Upper lobe of left lung (tissue), 6 donors: ENCODE measurements at places on chromosomes 5 and 9. TPM values are rescaled to one million over a fixed set of nuclear protein-coding genes. Genes with fewer than 3 reads are reported as not detected.

The EGFLAM gene
- 2.2 TPM for total RNA-seq

The PLPP7 gene
- 2.5 TPM for total RNA-seq

The AGXT2 gene
- not detected for total RNA-seq

The VCAN gene
- total RNA-seq = 114 TPM

The CTSL gene
- total RNA-seq = 117 TPM

The ROR2 gene
- total RNA-seq = 5.2 TPM

The PCDHGA11 gene
- 5.9 TPM for total RNA-seq

The GAS1 gene
- 12.9 TPM for total RNA-seq

The TCOF1 gene
- total RNA-seq = 22.4 TPM

The RPS23 gene
- total RNA-seq = 1,248 TPM

The FGFR4 gene
- total RNA-seq = 14.8 TPM

GRCh38 chr5:140219068-140219991 is 44.3 kb downstream of the CYSTM1 start:
- peaks cover 71% of the 10 kb centered on the region for H3K4me1 ChIP-seq
- DNase-seq = peak; percentile 69
- H3K27ac ChIP-seq = peak overlapping the region; percentile 36
- no peaks in the 10 kb centered on the region for H3K27me3 ChIP-seq

DNA sequence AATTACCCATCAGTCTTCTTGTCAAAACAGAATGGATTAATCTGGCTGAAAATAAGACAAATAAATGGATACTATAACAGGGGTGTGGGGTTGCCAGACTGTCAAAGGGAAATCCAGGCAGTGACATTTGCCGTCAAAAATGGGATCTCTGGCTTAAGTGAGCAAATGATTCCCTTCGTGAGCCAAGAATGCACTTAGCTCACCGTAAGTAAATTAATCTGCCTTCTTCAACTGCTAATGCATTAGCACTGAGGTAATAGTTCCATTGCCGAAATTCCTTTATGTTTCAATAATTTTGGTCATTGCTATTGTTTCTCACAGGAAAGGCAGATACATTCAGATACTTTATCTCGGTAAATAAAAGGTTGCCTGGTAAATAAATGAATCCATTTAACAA is 377.8 kb downstream of the KIAA0825 start:
- no peak for DNase-seq
- H3K4me3 ChIP-seq = no peak overlapping the region
- H3K36me3 ChIP-seq = no peaks in the 10 kb centered on the region
- no peak overlapping the region for H3K27ac ChIP-seq
- H3K4me1 ChIP-seq = no peaks in the 10 kb centered on the region
- no peaks in the 10 kb centered on the region for H3K27me3 ChIP-seq

GRCh38 chr5:159430361-159431012 is 100.2 kb upstream of the IL12B start:
- no peaks in the 10 kb centered on the region for H3K27me3 ChIP-seq
- no peaks in the 10 kb centered on the region for H3K36me3 ChIP-seq
- no peak for DNase-seq

DNA sequence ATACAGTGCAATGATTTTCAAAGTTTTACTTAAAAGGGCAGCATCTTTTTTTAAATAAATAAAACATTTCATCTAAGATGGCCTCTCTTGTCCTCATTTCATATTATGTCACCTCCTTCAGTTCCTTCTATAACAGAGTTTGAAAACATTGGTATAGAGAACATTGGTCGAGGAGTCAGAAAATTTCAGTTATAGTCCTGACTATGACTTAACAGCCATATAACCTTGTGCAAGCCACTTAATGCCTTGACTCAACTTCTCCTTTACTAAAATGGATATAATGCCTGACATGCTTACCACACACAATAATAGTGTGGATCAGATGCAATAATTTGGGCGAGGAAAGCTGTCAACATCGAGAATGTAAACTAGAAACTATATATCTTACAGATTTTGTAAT is 22.6 kb downstream of the SSBP2 start:
- no peaks in the 10 kb centered on the region for H3K36me3 ChIP-seq
- H3K4me1 ChIP-seq = no peaks in the 10 kb centered on the region
- H3K27ac ChIP-seq = no peak overlapping the region
- H3K4me3 ChIP-seq = no peak overlapping the region

DNA sequence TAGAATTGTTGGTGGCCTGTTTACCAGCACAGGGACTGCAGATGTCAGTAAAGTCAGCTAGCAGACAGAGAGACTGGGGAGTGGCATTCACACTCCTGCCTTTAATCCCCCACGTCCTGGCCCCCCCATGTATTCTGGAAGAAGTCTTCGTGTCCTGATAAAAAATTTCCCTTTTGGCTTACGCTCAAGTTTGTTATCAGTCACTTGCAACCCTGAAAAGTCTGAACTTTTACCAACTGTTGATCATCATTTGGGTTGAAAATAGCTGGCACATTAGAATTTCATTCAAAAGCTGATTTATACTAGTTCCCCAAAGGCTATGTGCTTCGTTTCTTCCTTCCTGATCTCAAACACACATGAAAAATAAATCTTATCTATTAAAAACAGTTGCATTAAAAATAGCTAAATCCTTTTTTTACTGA is 5.8 kb upstream of the CRHBP start:
- H3K36me3 ChIP-seq = no peaks in the 10 kb centered on the region
- no peak overlapping the region for H3K27ac ChIP-seq
- H3K27me3 ChIP-seq = no peaks in the 10 kb centered on the region
- no peak overlapping the region for H3K4me3 ChIP-seq

- DNase-seq = no peak
- no peak overlapping the region for H3K4me3 ChIP-seq
- no peaks in the 10 kb centered on the region for H3K27me3 ChIP-seq
- H3K27ac ChIP-seq = no peak overlapping the region
- H3K36me3 ChIP-seq = no peaks in the 10 kb centered on the region
These were observed 385.1 kb upstream of the IRX1 start for GRCh38 chr5:3210531-3210930.

- DNase-seq = no peak
- no peak overlapping the region for H3K4me3 ChIP-seq
- no peak overlapping the region for H3K27ac ChIP-seq
- no peaks in the 10 kb centered on the region for H3K27me3 ChIP-seq
- H3K4me1 ChIP-seq = no peaks in the 10 kb centered on the region
- H3K36me3 ChIP-seq = no peaks in the 10 kb centered on the region
These were observed 428.8 kb downstream of the CAAP1 start for GRCh38 chr9:26463837-26464236.

GRCh38 chr5:16271851-16272250 is 92.3 kb upstream of the MARCHF11 start:
- H3K27me3 ChIP-seq = no peaks in the 10 kb centered on the region
- no peaks in the 10 kb centered on the region for H3K4me1 ChIP-seq
- no peak for DNase-seq
- no peak overlapping the region for H3K27ac ChIP-seq

- H3K27me3 ChIP-seq = no peaks in the 10 kb centered on the region
- no peak for DNase-seq
- H3K4me1 ChIP-seq = no peaks in the 10 kb centered on the region
- H3K4me3 ChIP-seq = no peak overlapping the region
- H3K36me3 ChIP-seq = peaks cover 8% of the 10 kb centered on the region
These were observed 266.9 kb downstream of the ARHGAP26 start for GRCh38 chr5:143037071-143037470.

GRCh38 chr5:143985832-143986515 is 174.0 kb downstream of the HMHB1 start:
- no peak overlapping the region for H3K4me3 ChIP-seq
- DNase-seq = no peak
- H3K27ac ChIP-seq = no peak overlapping the region
- no peaks in the 10 kb centered on the region for H3K36me3 ChIP-seq

DNA sequence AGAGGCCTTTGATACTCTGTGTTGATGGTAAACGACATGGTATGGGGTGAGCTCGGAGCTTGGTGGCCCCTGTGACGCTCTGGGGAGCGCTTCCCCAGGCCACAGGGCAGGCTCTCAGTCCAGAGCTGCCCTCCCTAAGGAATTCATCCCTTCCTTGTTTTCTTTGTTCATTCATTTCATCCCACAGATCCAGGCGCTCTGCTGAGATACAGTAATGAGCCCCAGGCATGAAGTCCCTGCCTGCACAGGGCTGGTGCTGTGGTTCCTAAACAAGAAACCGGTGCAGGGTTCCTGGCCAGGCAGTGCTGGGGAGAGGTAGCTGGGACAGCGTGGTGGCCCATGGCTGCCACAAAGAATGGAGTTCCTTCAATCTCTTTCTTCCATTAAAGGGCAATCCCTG is 14.4 kb downstream of the NEK6 start:
- DNase-seq = no peak
- H3K4me3 ChIP-seq = no peak overlapping the region
- H3K27ac ChIP-seq = peak overlapping the region; percentile 72
- H3K36me3 ChIP-seq = no peaks in the 10 kb centered on the region
- H3K27me3 ChIP-seq = no peaks in the 10 kb centered on the region
- peaks cover 72% of the 10 kb centered on the region for H3K4me1 ChIP-seq

- no peak overlapping the region for H3K4me3 ChIP-seq
- H3K27ac ChIP-seq = no peak overlapping the region
- DNase-seq = no peak
These were observed 7.3 kb downstream of the ANKH start for GRCh38 chr5:14864181-14864812.

- H3K4me1 ChIP-seq = peaks cover 12% of the 10 kb centered on the region
- H3K4me3 ChIP-seq = no peak overlapping the region
- H3K36me3 ChIP-seq = no peaks in the 10 kb centered on the region
- H3K27me3 ChIP-seq = peaks cover 23% of the 10 kb centered on the region
- DNase-seq = no peak
- H3K27ac ChIP-seq = no peak overlapping the region
These were observed 13.0 kb downstream of the BARX1 start for GRCh38 chr9:93942161-93942560.

GRCh38 chr5:14996997-14997396 is 125.4 kb upstream of the ANKH start:
- no peak for DNase-seq
- no peaks in the 10 kb centered on the region for H3K4me1 ChIP-seq
- H3K27ac ChIP-seq = no peak overlapping the region
- no peaks in the 10 kb centered on the region for H3K36me3 ChIP-seq
- H3K27me3 ChIP-seq = no peaks in the 10 kb centered on the region

DNA sequence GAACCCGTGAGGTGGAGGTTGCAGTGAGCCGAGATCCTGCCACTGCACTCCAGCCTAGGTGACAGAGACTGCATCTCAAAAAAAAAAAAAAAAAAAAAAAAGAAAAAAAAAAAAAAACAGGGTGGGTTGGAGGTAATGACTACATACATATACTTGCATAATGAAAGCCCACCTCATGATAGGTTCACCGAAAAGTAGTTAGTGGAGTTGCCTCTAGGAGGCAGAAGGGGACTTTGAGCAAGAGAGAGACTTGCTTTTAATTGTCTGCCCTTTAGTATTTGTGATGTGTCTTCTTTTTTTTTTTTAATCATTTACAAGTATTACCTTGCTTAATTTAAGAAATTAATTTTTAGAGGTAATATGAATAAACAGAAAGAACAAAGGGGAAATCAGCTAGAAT is 99.8 kb downstream of the PPARGC1B start:
- H3K27me3 ChIP-seq = no peaks in the 10 kb centered on the region
- H3K4me1 ChIP-seq = no peaks in the 10 kb centered on the region
- no peak overlapping the region for H3K27ac ChIP-seq
- H3K36me3 ChIP-seq = no peaks in the 10 kb centered on the region
- no peak overlapping the region for H3K4me3 ChIP-seq

DNA sequence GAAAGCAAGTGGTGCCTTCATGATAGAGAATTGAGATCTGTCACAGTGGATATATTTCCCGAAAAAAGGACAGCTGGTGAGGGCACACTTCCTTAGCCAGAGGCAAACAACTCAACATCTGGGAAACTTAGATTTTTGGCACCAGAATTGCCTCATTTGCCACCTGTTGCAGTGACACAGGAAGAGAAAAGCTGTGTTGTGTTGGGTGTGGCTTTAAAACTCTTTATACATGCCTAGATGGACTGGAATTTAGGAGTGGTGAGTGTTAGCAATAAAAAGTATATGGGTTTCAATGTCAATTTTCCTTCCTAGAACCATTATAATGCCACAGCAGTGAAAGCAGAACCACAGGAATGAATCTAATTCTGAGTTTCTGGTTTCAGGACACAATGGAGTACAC is 62.6 kb upstream of the CEMIP2 start:
- DNase-seq = no peak
- H3K4me3 ChIP-seq = no peak overlapping the region
- no peak overlapping the region for H3K27ac ChIP-seq

DNA sequence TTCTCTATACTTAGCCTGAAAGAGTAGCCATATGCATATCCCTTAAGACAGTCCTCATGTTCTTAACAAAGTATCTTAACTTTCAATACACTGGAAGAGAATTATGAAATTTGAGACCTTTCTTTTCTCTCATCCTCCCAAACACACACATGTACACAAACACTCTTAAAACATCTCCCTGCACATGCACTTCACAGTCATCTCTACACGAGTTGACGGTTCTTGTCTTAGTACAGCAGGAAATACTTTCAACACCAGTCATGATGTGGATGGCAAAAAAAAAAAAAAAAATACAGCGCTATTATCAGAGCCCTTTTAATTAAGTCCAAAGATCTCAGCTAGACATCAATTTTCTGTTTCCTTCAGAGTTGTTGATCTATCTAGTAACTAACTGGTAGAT is 43.6 kb upstream of the PCSK1 start:
- no peak overlapping the region for H3K4me3 ChIP-seq
- no peaks in the 10 kb centered on the region for H3K27me3 ChIP-seq
- DNase-seq = no peak
- no peaks in the 10 kb centered on the region for H3K4me1 ChIP-seq

DNA sequence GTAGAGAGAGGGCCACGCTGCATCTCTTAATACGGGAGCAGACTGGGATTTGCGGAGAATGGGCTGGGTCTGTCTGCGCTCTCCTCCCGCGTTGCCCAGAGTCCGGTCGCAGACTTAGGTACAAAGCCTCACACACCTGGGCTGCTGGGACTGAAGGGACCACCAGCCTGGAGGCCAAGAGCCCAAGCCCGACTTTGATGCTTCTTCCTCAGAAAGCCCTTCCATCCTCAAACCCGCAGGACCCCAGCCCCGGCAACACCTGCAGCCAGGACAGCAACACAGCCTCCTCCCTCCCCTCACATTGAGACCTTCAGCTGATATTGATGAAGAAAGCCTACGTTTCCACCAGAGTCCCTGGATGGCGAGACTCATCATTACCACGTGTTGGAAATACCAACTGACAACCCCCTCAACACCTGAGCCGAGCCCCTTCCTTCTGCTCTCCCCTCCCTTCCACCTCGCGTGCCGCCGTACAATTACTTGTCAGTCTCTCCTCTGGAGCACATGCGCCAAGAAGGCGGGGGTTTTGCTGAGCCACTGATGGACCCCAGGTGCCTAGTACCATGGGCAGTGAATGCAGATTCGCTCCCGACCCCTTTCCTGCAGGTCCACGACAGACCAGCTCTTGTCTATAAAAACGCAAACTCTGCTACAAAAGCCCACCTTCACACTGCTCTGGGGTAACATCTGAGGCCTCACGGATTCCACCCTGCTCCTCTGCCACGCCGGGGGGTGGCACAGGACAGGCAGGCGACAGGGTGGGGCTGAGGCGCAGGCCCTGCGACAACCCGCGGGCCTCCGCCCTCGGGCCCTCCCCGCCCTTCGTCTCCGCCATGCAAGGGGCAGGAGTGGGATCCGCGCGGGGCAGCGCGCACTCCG is 841 bp downstream of the ASB6 start:
- peak overlapping the region; percentile 75 for H3K27ac ChIP-seq
- peaks cover 20% of the 10 kb centered on the region for H3K4me1 ChIP-seq
- peaks cover 32% of the 10 kb centered on the region for H3K36me3 ChIP-seq
- H3K27me3 ChIP-seq = no peaks in the 10 kb centered on the region

- no peak overlapping the region for H3K4me3 ChIP-seq
- H3K27ac ChIP-seq = no peak overlapping the region
- no peaks in the 10 kb centered on the region for H3K36me3 ChIP-seq
- no peak for DNase-seq
These were observed 12.1 kb downstream of the BSPRY start for GRCh38 chr9:113361304-113362018.
